NCI-H187 (cell line): ENCODE measurements at places on chromosomes 6 and 20.

DNA sequence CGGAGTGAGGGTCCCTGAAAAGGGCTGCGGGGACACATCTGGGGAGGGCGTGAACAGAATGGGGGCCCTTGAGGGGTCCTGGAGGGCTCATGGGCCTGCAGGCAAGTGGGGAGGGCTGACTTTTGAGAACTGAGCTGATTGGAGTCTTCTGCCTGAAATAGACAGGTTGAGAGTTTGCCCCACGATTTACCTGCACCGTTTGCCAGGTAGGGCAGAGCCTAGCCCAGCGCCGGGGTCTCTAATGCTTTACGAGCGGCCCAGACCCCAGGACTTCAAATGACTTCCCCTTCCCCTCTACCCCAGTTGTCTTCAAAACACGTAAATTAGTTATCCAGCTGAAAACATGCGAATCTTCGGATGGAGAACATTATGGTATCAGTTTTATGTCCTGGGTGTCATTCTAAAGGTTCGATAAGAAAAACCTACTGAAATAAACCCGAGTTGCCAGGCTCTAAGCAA, 1.3 kb downstream of the PLCB1 start:
- no peak for DNase-seq

- no peak for DNase-seq
Observed at GRCh38 chr6:135633573-135633972, 136.0 kb upstream of the AHI1 start.

- DNase-seq = no peak
Observed at GRCh38 chr6:148565930-148566663, 180.7 kb upstream of the UST start.

DNA sequence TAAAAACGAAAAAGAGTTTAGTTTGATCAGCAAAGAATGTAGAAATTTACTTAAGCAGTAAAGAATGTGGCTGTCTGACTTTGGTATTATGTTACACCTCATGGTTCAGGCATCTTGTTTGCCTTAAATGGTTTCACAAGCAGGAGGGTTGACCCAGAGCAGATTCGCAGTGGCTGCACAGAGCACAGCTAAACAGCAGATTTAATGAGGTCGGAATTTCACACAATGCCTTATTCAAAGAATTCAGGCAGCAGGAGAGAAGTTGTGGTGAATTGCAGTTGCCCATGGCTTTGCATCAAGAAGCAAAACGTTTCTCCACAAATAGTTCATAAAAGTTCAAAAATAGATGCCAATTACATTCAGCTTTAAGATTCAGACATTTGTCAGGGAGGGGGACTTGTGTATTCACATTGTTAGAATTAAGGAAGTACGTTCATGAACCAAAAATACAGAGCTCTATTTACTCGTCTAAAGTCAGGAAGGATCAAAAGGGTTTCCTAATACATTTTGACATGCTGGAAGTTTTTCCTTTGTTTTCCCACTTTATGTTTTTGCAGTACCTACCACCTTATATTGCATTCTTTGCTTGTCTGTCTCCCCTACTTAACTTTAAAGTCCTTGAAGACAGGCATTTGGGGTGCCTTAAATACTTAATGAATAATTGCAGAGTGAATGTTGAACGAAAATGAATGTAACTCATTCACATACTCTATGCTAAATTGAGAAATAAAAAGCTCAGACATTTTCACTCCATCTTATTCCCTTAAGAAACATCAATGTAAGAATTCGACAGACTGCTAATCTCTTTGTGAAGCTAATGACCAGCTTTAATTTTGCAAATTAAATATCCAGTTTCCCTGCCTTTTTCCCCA, 1163.6 kb upstream of the CITED2 start:
- DNase-seq = no peak

DNA sequence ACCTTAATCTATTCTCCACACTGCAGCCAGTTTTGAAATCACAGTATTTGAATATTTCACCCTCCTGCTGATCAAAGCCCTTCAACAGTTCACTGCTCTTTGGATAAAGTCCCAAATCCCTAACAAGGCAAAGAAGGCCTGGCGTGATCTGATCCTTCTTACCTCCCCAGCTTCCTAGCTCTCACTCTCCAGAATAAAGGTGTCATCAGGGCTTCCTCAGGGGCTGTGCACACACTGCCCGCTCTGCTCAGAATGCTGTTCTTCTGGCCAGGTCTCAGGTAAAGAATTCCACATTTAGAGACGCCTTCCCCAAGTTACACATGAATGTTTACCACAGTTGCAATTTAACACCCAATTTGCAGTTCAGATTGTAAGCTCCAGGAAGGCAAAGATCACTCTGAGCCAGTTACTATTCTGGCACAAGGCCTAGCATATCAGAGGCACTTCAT, 58.9 kb upstream of the MCM9 start:
- no peak for DNase-seq

GRCh38 chr6:168370310-168370991, 50.9 kb upstream of the DACT2 start:
- DNase-seq = no peak

DNA sequence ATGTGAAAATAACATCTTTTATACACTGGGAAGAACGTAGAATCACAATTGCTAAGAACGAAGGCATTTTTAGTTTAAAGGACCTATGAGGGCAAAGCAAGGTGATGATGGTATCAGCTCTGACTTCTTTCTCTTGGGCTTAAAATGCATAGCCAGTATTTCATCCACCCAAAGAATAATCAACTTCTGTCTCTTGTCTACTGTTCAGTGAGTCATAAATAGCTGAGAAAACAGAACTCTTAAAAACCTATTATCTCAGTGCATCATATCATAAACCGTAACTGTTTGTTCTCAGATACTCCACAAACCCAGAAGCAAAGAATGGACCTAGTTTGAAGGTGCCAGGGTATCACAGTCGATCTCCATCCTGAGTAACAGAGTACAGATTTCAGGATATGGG, 5.2 kb downstream of the PHF10 start:
- no peak for DNase-seq
